ENCODE measurements at places on chromosomes 5 and 9. TPM values are rescaled to one million over a fixed set of nuclear protein-coding genes. Genes with fewer than 3 reads are reported as not detected.

- no peak for ATAC-seq
Observed at GRCh38 chr5:159216454-159216853, 7.1 kb upstream of the RNF145 start.

- no peak for ATAC-seq
Observed at GRCh38 chr5:80124121-80124918, 89.2 kb downstream of the THBS4 start.

DNA sequence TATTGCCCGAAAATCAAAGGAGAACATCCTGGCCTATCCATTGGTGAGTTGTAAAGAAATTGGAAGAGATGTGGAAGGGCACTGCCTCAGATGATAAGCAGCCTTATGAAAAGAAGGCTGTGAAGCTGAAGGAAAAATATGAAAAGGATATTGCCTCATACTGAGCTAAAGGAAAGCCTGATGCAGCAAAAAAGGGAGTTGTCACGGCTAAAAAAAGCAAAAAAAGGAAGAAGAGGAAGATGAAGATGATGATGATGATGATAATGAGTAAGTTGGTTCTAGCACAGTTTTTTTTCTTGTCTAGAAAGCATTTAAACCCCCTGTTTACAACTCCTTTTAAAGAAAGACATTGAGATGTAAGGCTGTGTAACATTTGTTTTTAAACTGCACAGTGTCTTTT, 59.8 kb upstream of the ZBED3 start:
- no peak for ATAC-seq

- ATAC-seq = no peak
Observed at GRCh38 chr5:175282611-175283225, 161.3 kb downstream of the DRD1 start.

Gene DMGDH
- total RNA-seq = 0.60 TPM

Gene FEM1C
- 9.0 TPM for total RNA-seq

Gene PRSS3
- 107 TPM for total RNA-seq

GRCh38 chr9:121289026-121289771, 21.2 kb downstream of the GSN start:
- peak; percentile 53 for ATAC-seq

- ATAC-seq = peak; percentile 99
Observed at GRCh38 chr5:69414885-69415583, at the start of gene MARVELD2. TSS of gene MARVELD2 (plus strand) at chr5:69415116. CDS start at chr5:69419386, 4,270 bp downstream.
